Cortex of kidney (tissue), 1 donor: ENCODE measurements at places on chromosomes 1 and 21.

DNA sequence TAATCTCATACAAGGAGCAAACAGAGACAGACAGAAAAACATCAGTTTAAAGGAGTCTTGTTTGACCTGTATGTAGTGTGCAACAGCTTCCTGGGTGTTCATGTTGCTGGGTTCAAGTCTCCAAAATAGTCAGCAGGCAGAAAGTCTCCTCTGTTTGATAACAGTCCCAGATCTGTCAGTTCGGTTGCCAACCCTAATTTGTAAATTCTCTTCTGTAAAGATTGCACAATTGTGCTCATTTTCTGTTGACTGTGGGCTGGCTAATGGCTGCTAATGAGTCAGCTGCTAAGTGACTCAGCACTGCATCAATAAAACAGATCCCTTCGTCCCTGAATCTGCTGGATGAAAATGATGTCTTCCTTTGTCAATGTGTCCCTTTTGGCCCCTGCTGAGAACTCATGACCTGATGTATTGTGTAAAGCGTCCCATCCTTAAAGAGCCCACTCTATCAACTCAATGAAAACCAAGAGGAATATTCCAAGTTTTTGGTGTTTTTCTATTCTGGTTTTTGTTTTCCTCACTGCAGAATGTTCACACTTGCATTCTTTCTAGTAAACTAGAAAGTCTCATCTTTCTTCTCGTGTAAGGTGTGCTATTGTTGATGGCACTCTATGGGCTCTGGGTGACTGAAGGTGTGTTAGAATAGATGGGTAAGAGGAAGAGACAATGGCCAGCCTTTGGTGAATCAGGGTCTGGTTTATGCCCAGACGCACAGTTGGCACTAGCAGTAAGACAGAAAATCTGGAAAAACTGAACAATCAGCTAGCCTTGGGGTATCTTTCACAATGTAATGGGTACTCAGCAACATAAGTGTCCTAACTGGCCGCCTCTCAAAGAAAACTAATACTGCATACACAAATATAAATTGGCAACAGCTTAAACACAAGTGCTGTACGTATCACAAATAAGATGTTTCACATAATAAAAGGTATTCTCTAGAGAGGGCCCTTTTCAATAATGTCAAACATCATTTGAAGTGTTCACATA, 75.1 kb upstream of the SIPA1L2 start:
- no peak for DNase-seq

DNA sequence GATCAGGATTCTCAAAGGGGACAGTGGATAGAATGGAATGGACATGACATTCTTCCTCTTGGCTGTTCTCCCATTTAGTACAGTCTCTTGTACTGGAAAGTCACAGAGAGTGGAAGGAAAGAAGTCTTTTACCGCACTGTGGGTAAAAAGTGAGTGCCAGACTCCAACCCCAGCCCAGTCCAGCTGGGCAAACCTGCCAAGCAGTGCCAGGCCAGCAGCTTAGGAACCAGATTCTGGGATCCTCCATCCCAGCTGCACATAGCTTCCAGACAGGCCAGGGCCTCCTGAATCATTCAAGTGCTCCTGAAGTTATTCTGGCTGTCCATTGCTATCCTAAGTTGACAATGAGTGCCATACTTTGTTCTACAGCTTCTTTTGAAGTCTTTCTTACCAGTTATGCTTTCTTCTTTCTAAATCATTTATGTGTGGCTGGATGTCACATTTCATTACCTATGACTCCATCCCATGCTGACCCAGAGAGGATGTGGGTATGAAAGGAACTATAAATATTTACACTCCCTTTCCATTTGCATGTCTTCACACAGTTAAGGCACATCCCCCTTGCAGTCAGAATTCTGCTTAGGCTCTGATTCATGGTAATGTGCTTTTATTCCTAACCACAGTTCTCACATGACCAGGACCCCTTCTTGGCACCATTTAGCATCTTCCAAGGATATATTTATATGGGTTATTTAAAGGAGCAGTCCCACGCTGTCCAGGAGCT, 88.9 kb downstream of the AK5 start:
- no peak for DNase-seq

GRCh38 chr1:97488530-97488929, 432.3 kb downstream of the DPYD start:
- DNase-seq = no peak

GRCh38 chr1:243731974-243732625, 117.9 kb downstream of the AKT3 start:
- no peak for DNase-seq

- no peak for DNase-seq
Observed at GRCh38 chr1:154819628-154820590, 50.2 kb downstream of the KCNN3 start.

DNA sequence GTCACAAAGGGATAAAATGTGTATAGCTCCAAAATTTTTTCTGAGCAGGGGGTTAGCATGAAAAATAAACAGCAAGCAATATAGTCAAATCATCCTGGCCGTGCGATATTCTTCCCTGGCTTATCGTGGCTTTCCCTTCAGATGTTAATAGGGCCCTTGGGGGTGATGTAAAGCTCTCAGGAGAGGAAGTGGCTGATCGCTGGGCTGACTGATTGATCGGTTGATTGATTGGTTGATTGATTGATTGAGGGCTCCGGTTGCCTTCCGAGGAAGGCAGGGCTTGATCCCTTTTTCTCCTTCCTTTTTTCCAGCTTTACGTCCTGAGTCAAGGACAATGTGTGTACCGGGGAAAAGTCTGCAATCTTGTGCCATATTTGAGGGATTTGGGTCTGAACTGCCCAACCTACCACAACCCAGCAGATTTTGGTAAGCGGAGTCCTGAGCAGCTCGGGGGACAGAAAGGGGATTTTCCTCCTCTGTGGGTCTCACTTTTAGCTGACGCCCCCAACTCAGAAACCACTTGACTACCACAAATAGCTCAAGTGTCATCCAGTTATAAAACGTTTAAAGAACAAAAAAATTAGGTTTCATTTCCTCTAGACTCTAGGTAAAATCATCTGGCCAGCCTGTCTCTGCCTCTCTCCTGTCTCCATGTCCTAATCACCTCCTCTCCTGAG, 29.5 kb downstream of the TFF3 start:
- no peak for DNase-seq
